Astrocyte (in vitro differentiated cells and primary cell): ENCODE measurements at places on chromosomes 11 and 22. TPM values are rescaled to one million over a fixed set of nuclear protein-coding genes. Genes with fewer than 3 reads are reported as not detected.

Gene TTC12
- total RNA-seq: 9.4 and 10.1 TPM in 2 replicates

Gene PDE3B
- 2.1 and 2.9 TPM in 2 replicates for total RNA-seq

Gene ADORA2A
- total RNA-seq: 2.2 and 3.9 TPM in 2 replicates

Gene GAL
- 23.4 and 26.3 TPM in 2 replicates for total RNA-seq

Gene FUT4
- 3.5 and 3.7 TPM in 2 replicates for total RNA-seq

Gene MAJIN
- not detected in 2 replicates for total RNA-seq

Gene SAC3D1
- 13.8 and 14.6 TPM in 2 replicates for total RNA-seq

Gene OR4A47
- not detected in 2 replicates for total RNA-seq

Gene NCR3LG1
- total RNA-seq: 3.1 and 3.3 TPM in 2 replicates

Gene ARVCF
- 11.0 and 17.9 TPM in 2 replicates for total RNA-seq

DNA sequence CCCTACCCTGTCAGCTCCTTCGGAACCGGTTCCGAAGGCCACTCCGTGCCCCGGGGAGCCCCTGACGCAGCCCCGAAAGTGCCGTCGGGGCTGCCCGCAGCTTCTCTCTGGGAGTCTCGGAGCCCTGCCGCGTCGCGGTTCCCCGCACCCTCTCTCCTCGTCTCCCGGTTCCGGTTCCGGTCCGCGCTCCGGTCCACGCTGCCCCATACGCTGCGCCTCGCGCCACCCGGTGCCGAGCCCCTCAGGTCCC, 618 bp downstream of the MTA2 start:
- H3K27me3 ChIP-seq: no peaks in the 10 kb centered on the region
- no peak for DNase-seq
- peaks cover 26% of the 10 kb centered on the region for H3K4me1 ChIP-seq
- H3K36me3 ChIP-seq: peaks cover 22% of the 10 kb centered on the region
- peak overlapping the region; percentile 87 for H3K27ac ChIP-seq

GRCh38 chr11:12247543-12248254, 129.7 kb upstream of the PARVA start:
- H3K36me3 ChIP-seq: peaks cover 88% of the 10 kb centered on the region
- no peak overlapping the region for H3K4me3 ChIP-seq
- DNase-seq: no peak
- H3K27me3 ChIP-seq: no peaks in the 10 kb centered on the region
- peaks cover 4% of the 10 kb centered on the region for H3K4me1 ChIP-seq

DNA sequence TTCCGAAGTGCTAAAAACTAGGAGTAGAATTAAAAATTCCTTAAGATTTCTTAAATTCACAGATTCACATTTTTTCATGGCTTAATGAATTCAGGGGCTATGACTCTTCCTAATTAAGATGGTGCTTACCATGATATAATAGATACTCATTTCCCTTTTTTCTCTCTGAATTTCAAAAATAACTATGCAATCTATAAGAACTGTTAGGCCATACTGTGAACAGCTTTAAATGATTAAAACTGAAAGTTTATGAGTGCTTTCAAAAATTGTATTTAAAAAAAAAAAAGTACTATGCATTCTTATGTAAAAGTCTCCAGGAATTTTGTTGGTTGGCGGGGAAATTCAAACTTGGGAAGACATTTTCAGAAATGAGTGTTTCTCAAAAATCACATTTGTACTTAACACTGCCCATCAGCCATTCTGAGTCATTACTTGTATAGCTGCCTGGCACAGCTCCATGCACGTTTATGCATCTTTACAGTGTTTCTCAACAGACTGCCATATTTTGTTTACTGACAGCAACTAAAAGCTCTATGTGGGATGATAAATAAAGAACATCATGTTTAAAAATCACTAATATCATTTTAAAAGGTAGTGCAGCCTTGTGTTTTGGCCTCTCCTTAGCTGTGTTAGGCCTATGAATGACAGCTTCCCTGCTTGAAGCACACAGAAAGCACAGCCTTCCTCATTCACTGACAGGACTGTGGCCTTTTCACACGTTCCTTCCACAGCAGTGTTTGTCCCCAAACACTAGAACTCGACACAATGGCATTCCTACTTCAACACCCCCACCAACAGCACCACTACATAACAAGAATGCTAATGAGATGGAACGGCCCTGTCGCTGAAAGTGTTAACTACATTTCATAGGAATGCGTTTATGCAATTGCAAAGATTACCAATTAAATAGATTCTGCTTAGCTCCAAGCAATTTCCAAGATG, 131.4 kb downstream of the DCDC1 start:
- no peaks in the 10 kb centered on the region for H3K4me1 ChIP-seq
- no peaks in the 10 kb centered on the region for H3K27me3 ChIP-seq
- no peak overlapping the region for H3K27ac ChIP-seq
- DNase-seq: no peak
- no peaks in the 10 kb centered on the region for H3K36me3 ChIP-seq

DNA sequence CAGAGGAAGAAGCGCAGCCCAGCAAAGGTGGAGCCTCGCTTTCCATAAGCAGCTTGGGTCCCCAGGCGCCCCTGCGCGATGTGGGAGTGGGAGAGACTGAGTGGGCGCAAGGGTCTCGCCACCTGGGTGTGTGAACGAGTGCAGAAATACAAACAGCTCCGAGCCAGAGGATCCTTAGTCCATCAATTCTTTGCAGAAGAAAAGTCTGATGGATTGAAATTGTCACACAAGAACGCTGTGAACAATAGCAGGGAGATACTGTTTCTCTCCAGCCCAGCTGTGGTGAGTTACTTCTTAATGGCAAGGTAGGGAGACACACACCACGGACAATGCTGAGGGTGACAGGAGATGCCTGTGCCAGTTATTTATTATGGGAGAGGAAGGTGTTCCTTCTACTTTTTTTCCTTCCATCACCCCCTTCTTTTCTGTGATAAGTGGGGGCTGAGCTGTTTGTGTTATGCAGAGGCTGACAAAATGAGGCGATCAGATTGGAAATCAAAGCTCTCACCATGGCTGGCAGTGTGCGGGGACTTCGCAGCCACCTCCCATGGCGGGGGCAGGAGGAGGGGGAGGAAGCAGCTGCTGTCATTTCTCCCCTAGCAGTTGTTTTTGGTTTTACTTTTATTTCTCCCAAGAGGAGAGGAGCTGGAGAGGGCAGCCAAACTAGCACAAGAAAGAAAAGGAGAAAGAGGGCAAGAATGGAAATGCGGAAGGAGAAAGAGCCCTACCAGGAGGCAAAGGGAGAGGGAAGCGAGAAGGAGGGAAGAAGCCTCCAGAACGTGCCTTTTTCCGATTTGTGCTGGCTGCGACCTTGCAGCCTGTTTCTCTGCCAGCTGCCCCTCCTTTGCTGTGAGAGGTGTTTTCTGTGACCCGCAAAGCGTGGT, 755.8 kb downstream of the NTM start:
- no peaks in the 10 kb centered on the region for H3K27me3 ChIP-seq
- H3K27ac ChIP-seq: peak overlapping the region; percentile 77
- H3K36me3 ChIP-seq: no peaks in the 10 kb centered on the region
- H3K4me1 ChIP-seq: peaks cover 28% of the 10 kb centered on the region
- peak overlapping the region; percentile 38 for H3K4me3 ChIP-seq

DNA sequence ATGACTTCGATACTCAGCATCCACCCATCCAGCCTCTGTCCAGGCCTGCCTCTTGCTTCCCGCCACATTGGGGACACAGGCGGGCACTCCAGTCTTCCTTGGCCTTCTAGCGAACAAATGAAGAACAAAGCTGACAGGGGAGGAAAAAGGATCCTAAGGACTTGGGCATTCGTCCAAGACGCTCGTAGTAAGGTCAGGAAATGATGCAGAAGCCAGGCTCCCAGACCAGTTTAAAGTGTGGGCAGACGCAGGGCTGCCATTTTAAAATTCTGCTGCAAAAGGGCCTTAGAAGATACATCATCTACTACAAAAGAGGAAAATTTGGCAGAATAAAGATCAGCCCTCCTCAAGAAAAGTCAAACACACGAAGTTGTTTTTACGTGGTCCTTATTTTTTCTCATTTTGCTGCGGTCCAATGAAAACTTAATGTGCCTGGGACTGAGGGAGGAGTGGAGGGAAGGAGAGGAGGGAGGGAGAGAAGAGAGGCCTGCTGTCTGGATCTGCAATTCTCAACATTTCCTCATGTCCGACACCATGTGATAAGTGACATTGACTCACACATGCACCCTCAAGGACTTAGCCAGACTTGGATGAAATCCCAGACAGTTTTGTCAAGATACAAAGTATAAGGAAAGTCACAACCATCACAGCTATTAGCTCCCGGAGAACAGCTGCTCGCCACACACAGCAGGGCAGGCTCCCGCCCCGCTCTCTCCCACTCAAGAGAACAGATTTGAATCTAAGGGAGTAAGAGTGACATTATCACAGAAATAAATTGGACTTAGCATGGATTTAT, 5.7 kb downstream of the DNAL4 start:
- H3K27me3 ChIP-seq: no peaks in the 10 kb centered on the region
- DNase-seq: peak; percentile 97
- peaks cover 8% of the 10 kb centered on the region for H3K36me3 ChIP-seq

DNA sequence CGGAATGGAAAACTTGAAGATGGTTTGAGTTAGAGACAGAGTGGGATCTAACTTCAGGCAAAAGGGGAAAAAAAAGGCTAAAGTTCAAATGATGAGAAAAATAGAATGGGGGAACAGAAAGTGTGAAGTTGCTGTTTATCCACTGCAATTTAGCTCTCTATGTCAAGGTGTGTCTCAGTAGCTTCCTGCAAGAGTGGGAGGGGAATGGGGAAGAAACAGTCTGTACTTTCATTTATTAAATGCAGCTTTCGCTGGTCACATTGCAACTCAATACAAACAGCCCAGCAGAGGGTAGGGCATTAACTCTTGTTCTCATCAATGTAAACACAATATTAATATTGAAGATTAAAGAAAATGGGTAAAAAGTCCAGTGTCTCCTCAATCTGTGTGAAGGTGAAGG, 214.7 kb upstream of the SYN3 start:
- H3K27ac ChIP-seq: no peak overlapping the region
- no peak overlapping the region for H3K4me3 ChIP-seq
- no peak for DNase-seq
- no peaks in the 10 kb centered on the region for H3K27me3 ChIP-seq
- no peaks in the 10 kb centered on the region for H3K36me3 ChIP-seq

DNA sequence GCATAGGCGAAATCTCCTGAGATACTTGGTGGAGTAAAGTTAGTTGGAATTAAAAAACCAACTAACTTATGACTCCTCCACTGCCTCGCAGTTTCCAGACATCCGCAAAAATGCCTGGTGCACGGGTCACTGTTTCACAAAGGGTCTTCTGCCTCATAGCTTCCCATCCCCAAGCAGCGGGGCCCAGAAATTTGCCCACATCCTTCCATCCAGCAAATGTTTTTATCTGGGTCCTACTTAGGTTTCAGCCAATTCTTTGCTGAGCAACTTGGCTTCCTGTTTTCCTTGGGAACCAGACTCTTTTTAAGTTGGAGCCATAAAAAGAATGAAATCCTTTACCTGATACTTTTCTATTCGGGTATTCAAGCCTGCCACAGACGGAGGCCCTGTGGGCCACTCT, 36.2 kb downstream of the FZD4 start:
- H3K27me3 ChIP-seq: no peaks in the 10 kb centered on the region
- H3K36me3 ChIP-seq: no peaks in the 10 kb centered on the region
- peaks cover 34% of the 10 kb centered on the region for H3K4me1 ChIP-seq
- DNase-seq: peak; percentile 76
- no peak overlapping the region for H3K4me3 ChIP-seq
- H3K27ac ChIP-seq: peak overlapping the region; percentile 81

DNA sequence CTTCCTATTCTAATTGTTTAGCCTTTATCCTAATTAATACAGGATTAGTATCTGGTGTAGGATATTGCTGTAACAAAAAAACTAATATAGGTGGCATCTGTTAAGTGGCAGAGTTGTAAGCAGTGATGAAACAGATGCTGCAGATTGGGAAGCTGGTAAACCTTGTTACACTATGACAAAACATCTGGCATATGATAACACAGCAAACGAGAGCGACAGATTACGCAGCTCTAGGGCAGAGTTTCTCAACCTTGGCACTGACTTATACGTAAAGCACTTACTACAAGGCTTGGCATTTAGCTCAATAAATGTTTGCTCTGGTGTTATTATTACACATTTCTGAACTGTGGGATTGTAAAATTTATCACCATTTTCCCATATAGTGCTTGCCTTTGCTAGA, 137.0 kb downstream of the ATG16L2 start:
- no peak overlapping the region for H3K27ac ChIP-seq
- H3K27me3 ChIP-seq: no peaks in the 10 kb centered on the region
- DNase-seq: no peak
- H3K36me3 ChIP-seq: no peaks in the 10 kb centered on the region

GRCh38 chr11:121112498-121113455, 11.7 kb downstream of the TECTA start:
- no peaks in the 10 kb centered on the region for H3K4me1 ChIP-seq
- DNase-seq: peak; percentile 68
- no peak overlapping the region for H3K4me3 ChIP-seq
- no peaks in the 10 kb centered on the region for H3K36me3 ChIP-seq

- no peak overlapping the region for H3K27ac ChIP-seq
- no peak overlapping the region for H3K4me3 ChIP-seq
- no peaks in the 10 kb centered on the region for H3K27me3 ChIP-seq
- no peaks in the 10 kb centered on the region for H3K4me1 ChIP-seq
- no peaks in the 10 kb centered on the region for H3K36me3 ChIP-seq
Measured at GRCh38 chr11:15493921-15494620, 379.3 kb downstream of the INSC start.

GRCh38 chr11:409600-410483, 5.0 kb downstream of the SIGIRR start:
- H3K27ac ChIP-seq: no peak overlapping the region
- no peaks in the 10 kb centered on the region for H3K27me3 ChIP-seq
- H3K36me3 ChIP-seq: no peaks in the 10 kb centered on the region
- DNase-seq: no peak
- H3K4me3 ChIP-seq: no peak overlapping the region

- no peak overlapping the region for H3K27ac ChIP-seq
- H3K4me1 ChIP-seq: peaks cover 24% of the 10 kb centered on the region
- H3K27me3 ChIP-seq: no peaks in the 10 kb centered on the region
- no peaks in the 10 kb centered on the region for H3K36me3 ChIP-seq
- no peak overlapping the region for H3K4me3 ChIP-seq
Measured at GRCh38 chr22:46589141-46589748, 30.9 kb upstream of the GRAMD4 start.

DNA sequence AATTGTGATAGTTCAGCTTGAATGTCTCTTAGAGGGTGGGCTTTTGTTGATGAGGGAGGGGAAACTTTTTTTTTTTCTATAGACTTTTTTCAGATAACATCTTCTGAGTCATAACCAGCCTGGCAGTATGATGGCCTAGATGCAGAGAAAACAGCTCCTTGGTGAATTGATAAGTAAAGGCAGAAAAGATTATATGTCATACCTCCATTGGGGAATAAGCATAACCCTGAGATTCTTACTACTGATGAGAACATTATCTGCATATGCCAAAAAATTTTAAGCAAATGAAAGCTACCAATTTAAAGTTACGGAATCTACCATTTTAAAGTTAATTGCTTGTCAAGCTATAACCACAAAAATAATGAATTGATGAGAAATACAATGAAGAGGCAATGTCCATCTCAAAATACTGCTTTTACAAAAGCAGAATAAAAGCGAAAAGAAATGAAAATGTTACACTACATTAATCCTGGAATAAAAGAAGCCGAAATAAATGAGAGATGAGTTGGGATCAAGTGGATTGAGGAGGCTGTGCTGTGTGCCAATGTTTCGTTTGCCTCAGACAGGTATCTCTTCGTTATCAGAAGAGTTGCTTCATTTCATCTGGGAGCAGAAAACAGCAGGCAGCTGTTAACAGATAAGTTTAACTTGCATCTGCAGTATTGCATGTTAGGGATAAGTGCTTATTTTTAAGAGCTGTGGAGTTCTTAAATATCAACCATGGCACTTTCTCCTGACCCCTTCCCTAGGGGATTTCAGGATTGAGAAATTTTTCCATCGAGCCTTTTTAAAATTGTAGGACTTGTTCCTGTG, 3.9 kb downstream of the MALAT1 start:
- H3K27me3 ChIP-seq: no peaks in the 10 kb centered on the region
- H3K36me3 ChIP-seq: peaks cover 62% of the 10 kb centered on the region
- DNase-seq: peak; percentile 41
- peak overlapping the region; percentile 100 for H3K4me3 ChIP-seq
- H3K4me1 ChIP-seq: peaks cover 10% of the 10 kb centered on the region
- peak overlapping the region; percentile 96 for H3K27ac ChIP-seq
